ENCODE measurements at places on chromosomes 4 and X.

DNA sequence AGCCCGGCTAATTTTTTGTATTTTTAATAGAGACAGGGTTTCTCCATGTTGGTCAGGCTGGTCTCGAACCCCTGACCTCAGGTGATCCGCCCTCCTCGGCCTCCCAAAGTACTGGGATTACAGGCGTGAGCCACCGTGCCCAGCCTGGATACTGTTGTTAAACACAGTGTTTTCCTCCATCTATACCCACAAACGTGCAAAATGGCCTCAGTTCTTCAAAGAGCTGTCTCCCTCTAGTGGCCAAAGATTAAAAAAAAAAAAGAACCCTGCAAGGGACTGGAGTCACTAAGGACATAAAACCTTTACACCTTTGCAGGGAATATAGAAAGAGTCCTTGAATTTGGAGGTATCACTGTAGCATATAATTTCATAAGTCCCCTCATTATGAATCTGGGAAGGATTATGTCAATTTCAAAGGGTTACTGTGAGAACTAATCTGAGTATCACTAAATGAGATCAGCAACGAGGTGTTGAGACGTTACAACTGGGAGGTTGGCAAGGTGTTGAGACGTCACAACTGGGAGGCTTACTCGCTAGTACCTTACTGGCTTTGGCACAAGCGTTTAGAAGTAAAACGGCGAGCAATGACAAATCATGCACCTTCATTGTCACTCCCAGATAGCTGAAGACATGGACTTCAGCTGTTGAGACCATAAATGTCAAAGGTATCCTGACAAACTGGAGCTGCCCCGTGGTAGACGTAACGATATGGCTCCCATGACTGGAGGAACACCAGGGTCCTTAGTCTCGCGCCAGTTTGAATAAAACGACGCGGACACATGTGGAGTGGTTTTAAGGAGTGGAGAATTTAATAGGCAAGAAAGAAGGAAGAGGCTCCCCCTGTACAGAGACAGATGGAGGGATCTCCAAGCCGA, 33.4 kb upstream of the ENPP6 start:
- DNase-seq = no peak

DNA sequence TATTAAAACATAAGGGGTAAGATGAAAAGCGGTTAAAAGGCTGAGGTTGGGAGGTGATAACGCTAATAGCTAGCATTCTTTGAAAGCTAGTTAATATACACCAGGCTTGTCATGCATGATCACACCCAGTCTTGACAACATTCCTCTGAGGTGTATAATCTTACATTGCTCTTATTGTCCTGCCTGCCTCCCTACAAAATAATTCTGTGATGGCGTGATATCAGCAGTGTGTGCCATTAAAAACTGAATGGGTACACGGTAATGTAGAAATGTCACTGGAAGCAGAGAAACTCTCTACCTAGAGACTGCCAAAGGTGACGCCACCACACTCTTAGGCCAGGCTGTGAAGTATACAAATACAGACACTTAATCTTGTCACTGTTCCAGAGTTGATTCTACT, 68.1 kb downstream of the DIAPH2 start:
- no peak for DNase-seq

DNA sequence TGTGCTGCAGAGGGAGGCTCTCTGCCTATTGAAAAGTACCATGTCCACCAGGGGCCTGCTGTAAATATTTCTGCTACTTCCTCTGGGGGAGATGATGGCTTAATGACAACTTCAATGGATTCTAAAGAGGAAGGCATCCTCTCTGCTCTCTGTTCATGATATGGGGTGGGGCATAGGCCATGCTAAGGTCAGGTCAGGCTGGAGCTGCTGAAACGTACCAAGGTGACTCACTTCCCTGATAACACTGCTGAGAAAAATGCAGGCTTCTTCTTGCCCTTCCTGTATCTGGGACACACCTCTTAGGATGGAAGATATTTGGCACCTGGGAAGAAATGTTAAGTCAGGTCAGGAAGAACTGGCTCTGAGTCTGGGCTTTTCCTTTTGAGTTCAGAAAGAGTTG, 31.5 kb downstream of the HS3ST1 start:
- no peak for DNase-seq

GRCh38 chrX:83077606-83078005, 430.5 kb upstream of the POU3F4 start:
- no peak for DNase-seq

- DNase-seq = no peak
Measured at GRCh38 chrX:119325456-119325855, 73.7 kb upstream of the SLC25A43 start.

- DNase-seq = no peak
Measured at GRCh38 chr4:35503435-35503834, 740.9 kb downstream of the ARAP2 start.

- DNase-seq = no peak
Measured at GRCh38 chrX:148555571-148556243, 55.3 kb downstream of the AFF2 start.

GRCh38 chrX:119007189-119007770, 32.9 kb downstream of the LONRF3 start:
- no peak for DNase-seq

- no peak for DNase-seq
Measured at GRCh38 chrX:123223859-123224258, 39.8 kb downstream of the GRIA3 start.

DNA sequence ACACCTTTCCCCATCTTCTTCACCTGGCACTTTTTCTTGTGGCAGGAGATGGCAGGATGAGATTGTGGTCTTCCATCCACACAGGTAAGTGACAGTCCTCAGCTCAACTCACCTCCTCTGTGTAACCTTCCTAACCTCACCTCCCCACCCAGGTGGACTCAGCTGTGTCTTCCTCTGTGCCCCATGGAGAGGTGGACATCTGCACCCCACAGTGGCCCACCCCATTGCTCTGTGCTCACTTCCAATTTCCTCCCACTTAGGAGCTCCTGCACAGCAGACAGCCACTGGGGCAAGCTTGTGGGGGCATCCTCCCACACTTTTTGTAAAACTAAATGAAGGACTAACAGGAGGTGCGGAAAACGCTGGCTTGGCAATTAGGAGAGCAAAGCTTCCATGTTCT, 61.6 kb downstream of the MSX1 start:
- DNase-seq = no peak

DNA sequence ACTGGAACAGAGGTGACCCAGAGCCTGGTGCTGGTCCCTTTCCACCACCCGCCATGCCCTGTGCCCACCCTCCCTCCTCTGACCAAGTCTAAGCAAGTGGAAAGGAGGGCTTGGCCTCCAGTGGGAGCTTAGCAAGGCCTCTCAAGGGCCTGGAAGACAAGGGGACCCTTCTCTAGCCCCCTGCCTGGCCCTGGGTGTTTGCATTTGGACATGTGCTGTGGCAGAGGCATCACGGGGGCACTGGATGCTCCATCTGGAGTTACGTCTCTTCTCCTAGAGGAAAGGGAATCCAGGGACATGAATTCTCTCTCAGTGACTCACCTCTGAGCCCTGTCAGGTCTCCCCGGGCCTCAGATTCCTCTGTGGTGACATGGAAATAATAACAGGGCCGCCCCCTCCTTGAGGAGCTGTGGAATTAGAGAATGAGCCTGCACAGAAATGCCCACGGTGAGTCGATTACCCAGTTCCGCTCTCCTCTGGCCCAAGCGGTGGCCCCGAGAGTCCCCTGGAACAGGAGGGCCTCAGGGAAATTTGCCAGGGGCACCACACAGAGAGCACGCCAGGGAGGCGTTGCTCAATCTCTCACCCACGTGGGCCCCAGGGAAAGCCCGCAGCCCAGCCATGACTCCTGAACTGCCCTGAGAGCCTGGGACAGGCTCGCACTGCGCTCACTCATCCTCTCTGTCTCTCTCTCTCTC, 189.6 kb downstream of the BCOR start:
- no peak for DNase-seq

DNA sequence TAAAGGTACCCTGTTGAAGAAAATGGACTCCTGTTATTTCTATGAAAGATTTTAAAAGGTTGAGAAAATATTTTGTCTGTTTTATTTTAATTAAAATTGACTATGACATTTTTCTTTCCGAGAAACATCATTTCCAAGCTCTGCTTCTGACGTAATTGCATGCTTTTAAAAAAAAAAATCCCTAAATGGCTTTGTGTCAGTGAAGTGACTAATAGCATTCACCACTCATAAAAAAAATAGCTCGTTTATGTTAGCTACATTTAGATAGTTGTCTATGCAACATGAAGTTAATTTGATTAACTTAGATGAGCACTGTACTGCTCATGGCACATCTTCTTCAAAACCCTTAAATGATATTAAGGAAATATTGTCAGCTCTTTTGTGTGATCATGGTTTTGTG, 105.1 kb upstream of the KLHL13 start:
- DNase-seq = no peak

- no peak for DNase-seq
Measured at GRCh38 chrX:46704767-46705386, 54.0 kb downstream of the SLC9A7 start.

DNA sequence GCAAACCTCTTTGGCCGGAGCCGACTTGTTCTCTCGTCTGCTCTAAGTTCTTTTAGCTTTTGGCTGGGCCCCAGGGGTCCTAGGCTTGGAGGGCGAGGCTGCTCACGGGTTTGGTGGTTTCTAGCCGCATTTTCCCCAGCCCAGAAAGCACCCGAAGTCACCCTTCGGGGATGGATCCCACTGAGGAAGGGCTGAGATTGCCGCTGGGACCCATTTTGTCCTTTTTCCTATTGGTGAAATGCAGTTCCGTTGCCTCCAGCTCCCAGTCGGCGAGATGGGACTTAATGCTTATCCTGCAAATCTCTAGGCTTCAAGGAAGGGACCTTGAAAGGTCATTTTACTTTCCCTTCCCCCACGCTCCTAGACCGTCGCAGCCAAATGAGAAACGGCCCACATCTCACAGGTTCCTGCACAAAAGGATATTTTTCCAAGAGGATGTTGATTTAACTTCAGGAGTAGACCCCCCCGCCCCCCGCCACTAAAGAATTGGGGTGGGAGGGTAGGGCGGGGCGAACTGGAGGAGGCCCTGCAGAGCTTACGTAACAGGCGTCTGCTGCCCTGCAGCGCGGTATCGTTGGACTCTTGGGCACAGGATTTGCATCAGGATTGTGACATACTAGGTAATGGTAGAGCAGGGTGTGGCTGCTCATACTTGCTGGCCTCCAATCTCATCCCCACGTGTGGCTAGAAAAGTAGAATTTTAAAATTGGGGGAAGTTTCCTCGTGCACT, 564 bp downstream of the PGK1 start:
- peak; percentile 15 for DNase-seq

- DNase-seq = peak; percentile 18
Measured at GRCh38 chr4:77193511-77194102, 36.6 kb downstream of the CCNG2 start.
